ENCODE measurements at places on chromosomes 5 and 9.

DNA sequence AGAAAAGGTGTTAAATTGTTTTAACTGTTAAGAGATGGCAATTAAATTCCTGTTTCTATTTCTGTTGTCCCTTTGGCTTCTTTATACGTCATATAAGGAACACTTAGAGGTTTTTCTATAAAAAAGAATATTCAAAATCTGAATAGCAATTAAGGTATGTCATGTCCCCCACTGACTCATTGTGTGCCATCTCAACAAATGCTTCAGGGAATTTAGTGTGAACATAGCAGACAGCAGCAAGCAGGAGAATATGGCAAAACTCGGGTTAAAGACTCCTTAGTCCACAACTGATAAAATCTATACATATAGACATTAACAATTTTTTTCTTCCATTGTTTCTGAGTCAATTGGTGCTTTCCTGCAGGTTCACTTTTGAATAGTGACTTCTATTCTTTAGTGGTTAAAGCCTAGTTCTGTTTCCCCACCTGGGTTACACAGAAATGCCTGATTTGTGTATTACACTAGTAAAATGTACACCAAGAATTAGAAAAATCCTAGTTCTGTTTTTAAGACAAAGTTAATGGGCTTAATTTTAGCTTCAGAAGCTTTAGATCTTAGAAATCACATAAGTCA, 17.9 kb upstream of the RPS23 start:
- DNase-seq, result no peak

DNA sequence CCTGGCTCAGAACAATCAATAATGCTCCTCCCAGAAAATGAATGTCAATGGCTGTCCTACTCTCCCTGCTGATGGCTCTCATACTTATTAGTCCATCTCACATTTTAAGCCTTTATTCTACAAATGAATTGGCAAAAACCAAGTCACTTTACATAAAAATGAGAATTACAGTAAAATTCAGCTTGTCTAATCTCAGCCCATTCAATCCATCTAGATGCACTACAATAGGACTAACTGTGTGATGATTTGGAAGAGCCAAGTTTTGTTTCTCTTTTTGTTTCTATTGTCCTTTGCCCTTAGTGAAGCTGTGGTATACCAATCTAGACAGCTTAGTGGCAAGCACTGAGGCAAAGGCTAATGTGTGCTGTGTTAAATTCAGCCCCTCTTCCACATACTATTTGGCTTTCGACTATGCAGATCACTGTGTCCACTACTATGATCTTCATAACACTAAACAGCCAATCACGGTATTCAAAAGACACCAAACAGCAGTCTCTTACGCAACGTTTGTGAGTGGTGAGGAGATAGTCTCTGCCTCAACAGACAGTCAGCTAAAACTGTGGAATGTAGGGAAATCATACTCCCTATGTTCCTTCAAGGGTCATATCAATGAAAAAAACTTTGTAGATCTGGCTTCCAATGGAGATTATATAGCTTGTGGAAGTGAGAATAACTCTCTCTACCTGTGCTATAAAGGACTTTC, 140.8 kb upstream of the ZNF462 start:
- no peak for DNase-seq

GRCh38 chr9:110027671-110028081, 180.3 kb downstream of the C9orf152 start:
- peak; percentile 37 for DNase-seq

DNA sequence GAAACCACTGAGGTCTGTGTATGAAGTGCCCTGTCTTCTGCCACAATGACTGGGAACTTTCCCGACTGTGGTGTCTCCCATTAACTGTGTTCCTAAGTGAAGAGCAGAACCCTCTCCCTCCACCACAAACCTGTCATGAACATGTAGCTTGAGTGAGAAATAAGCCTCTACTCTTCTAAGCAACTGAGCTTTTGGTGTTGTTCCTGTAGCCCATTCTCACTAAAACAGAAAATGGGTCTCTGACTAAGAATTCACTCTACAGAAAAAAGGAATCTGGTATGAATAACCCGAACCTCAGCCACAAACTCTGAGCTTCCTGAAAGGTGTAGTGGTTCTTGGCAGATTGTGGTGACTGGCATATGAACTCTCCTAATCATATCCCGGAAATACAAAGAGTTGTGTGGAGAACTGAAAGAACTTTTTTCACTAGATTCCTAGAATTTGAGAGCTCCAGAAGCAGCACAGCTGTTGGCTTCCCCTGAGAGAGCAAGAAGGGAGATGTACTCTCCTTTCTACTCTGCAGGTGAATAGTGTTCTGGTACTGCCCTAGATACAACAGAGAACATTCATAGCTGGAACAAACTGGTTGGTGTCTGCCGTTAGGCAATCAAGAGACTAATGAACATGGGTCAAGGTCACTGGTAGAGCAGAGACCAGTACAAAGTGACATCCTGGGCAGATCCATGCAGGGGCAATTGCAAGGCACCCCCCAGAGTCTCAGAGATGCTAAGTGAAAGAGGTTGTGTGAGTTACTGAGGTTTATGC, 283.8 kb downstream of the PDE4D start:
- DNase-seq, result no peak

DNA sequence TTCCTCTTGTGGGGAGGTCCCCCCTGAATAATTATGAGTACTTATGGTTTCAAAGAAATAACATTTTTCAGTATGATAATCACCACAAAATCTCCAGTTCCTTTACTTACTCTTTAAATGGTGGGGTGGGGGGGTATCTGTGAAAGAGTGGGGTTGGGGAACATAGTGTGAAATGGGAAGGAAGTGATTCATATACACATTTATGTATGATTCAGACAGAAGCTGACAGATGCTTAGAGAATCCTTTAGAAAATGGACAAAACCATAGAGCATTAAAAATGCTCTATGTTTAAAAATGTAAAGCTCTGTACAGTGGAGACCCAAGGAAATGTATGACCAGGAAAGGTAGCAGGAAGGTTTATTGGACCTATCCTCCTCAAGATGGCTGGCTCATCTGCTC, 267.5 kb upstream of the GRIA1 start:
- DNase-seq, result no peak

DNA sequence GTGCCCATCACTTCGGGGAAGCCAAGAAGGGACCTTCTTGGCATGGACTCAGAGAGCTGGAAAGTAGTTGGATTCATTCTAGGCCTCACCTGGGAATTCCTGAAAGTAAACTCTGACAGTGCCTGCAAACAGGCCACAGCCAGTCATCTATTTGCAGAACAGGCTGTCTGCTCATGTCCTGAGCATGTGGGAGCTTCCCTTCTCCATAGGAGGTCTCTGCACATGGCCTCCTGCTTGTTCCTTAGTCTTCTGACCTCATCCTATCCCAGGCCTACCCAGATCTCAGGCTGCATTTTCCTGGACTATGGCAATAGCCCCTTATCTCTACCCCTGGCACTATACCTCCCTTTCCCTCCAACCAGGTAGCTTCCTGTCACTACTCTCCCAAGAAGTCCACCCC, 67.2 kb upstream of the FSTL4 start:
- DNase-seq, result no peak

- no peak for DNase-seq
Observed at GRCh38 chr9:34964458-34964857, 6.4 kb downstream of the PHF24 start.

DNA sequence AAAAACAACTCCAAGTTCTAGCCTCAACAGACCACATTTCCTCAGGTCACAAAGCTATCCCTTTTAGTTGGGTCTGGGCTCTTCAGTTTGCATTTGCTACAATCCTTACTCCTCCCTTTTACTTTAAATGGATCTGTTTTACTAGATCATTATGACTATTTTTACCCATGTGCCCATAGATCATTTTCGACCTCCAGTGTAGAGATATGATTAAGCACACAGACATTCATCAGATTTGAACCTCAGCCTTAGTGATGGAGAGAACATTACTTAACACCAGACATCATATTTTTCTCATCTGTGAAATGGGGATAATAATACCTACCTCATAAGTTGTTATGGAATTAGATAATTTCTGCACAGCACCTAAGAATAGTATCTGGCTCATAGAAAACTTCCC, 141.9 kb downstream of the NPR3 start:
- DNase-seq, result no peak
